Astrocyte (in vitro differentiated cells and primary cell): ENCODE measurements at places on chromosomes 2 and 18.
A peak's percentile ranks its signal among the peaks of the same experiment; 100 is the strongest.

DNA sequence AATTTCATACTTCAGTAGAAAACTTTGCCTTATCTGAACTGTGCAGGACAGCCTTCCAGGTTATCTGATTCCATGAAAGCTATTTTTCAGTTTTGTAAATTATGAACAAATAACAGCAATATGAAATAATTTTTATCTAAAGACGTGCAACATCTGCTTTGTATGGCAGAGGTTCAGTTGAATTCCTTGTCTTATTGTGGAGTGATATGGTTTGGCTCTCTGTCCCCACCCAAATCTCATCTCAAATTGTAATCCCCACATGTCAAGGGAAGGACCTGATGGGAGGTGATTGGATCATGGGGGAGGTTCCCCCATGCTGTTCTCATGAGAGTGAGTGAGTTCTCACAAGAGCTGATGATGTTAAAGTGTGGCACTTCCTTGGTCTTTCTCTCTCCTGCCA is 18.1 kb upstream of the RPIA start:
- H3K27ac ChIP-seq: no peak overlapping the region
- no peaks in the 10 kb centered on the region for H3K36me3 ChIP-seq
- no peaks in the 10 kb centered on the region for H3K4me1 ChIP-seq
- H3K27me3 ChIP-seq: no peaks in the 10 kb centered on the region
- H3K4me3 ChIP-seq: no peak overlapping the region

- H3K27me3 ChIP-seq: no peaks in the 10 kb centered on the region
- H3K36me3 ChIP-seq: peaks cover 13% of the 10 kb centered on the region
- H3K4me1 ChIP-seq: no peaks in the 10 kb centered on the region
- no peak overlapping the region for H3K4me3 ChIP-seq
- H3K27ac ChIP-seq: no peak overlapping the region
These were observed 11.0 kb downstream of the UBE2E3 start for GRCh38 chr2:180991361-180991760.

DNA sequence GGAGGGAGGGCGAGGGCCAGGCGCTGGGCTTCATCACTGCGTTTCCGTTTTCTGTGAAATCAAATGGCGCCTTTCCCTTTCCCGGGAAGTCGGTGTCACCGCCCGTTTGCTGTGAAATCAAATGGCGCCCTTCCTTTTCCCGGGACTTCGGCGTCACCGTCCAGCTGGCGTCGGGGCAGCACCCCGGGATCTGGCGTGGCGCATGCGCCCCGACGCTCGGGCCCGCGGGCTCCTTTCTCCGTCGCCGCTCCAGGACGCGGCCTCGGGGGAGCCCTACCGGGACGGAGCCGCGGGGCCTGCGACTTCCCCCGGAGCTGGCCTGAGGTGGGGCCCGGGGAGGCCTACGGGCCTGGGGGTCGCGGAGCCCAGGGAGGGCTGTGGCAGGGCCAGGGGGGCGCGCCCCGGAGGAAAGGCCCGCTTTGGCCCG is at the start of gene FAM228A:
FAM228A (plus strand) TSS at position 203 of the 427 bp plus-strand sequence. CDS start 428 bp downstream, outside the sequence.
- no peaks in the 10 kb centered on the region for H3K27me3 ChIP-seq
- H3K4me1 ChIP-seq: no peaks in the 10 kb centered on the region
- no peak within 1 kb of the TSS for H3K27ac ChIP-seq
- H3K4me3 ChIP-seq: no peak within 1 kb of the TSS
- H3K36me3 ChIP-seq: no peaks in the 10 kb centered on the region

DNA sequence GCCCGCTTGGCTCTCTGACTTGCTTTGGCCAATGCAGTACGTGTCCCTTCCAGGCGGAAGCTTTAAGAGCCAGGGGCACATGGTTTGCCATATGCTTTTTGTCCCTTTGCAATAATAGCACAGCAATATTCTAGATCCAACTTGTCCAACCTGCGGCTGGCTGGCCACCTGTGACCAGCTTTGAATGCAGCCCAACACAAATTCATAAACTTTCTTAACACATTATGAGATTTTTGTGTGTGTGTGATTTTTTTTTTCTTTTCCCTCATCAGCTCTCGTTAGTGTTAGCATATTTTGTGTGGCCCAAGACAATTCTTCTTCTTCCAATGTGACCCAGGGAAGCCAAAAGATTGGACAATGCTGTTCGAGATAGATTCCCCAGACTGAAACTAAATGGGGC is 119.3 kb upstream of the SIX3 start:
- H3K4me1 ChIP-seq: no peaks in the 10 kb centered on the region
- no peak overlapping the region for H3K4me3 ChIP-seq
- no peak for DNase-seq
- H3K27me3 ChIP-seq: peaks cover 11% of the 10 kb centered on the region

DNA sequence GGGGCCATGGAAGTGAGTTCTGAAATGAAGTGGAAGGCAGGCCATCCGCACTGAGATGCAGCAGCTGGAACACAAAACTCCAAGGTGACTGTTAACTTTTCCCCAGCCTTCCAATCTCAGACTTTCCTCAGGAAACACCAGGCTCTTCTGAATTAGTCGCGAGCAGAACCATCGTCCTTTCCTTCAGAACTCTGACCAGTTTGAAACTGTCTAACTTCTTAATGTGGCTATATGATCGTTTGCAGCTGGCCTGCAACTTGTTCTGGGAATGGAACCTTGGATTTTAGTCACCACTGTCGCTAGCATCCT is 620 bp upstream of the RPL37A start:
- H3K27me3 ChIP-seq: no peaks in the 10 kb centered on the region
- peak overlapping the region; percentile 99 for H3K4me3 ChIP-seq
- no peak for DNase-seq
- H3K27ac ChIP-seq: peak overlapping the region; percentile 83
- peaks cover 39% of the 10 kb centered on the region for H3K36me3 ChIP-seq
- peaks cover 49% of the 10 kb centered on the region for H3K4me1 ChIP-seq

DNA sequence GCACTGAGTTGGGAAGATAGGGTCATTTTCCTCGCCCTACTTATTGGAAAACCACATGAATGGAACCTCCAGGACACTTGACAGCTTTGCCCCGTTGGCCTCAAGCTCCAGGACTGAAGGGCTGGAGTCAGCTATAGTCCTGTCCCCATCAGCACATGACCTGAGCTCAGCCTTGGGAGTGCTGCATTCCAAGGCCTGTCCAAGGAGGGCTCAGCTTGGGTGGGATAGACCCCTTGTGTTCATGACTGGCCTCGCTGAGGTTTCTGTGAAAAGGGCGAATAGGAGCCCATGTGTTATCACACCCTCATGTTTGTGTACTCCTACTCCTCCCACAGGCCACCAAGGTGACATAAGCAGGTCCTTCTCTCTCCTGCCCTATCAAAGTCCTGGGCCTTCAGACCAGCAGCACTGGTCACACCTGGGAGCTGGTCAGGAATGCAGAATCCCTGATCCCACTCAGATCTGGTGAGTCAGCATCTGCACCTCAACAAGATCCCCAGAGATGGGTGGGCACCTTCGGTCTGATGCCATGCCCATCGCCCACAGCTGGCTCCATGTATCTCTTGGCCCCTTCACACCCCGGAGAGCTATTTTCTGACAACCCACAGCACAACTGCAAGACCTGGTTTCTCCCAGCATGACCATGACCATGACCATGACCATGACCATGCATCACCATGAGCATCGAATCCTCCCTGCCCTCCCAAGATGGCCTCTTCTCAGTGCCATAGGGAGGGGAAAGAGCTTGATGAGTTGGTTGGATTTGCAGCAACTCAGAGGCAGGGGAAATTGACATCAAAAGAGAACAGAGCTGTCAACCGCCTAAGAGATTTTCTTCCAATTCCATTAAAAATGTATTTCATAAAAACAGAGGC is 83.0 kb upstream of the RAB6C start:
- H3K4me3 ChIP-seq: no peak overlapping the region
- no peaks in the 10 kb centered on the region for H3K36me3 ChIP-seq
- no peaks in the 10 kb centered on the region for H3K27me3 ChIP-seq
- no peak for DNase-seq
- H3K27ac ChIP-seq: no peak overlapping the region
- no peaks in the 10 kb centered on the region for H3K4me1 ChIP-seq

- H3K36me3 ChIP-seq: no peaks in the 10 kb centered on the region
- H3K27me3 ChIP-seq: no peaks in the 10 kb centered on the region
These were observed 68.0 kb upstream of the CABLES1 start for GRCh38 chr18:23067236-23067635.

DNA sequence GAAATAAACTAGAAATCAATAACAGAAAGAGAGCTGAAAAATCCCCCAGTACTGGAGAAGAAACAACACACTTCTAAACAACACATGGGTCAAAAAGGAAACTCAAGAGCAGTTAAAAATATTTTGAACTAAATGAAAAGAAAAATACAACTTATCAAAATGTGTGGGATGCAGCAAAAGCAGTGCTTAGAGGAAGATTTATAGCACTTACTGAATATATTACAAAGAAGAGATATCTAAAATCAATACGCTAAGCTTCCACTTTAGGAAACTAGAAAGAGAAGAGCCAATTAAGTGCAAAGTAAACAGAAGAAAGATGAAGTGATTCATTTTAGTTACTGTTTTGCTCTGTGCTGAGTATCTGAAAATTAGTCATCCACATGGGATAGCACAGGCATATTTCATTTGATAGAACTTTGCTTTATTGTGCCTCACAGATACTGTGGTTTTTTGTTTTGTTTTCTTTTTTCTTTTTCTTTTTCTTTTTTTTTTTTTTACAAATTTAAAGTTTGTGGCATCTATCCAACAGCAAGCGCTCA is 17.0 kb downstream of the TGFA start:
- no peaks in the 10 kb centered on the region for H3K4me1 ChIP-seq
- H3K27me3 ChIP-seq: peaks cover 2% of the 10 kb centered on the region
- DNase-seq: no peak
- no peaks in the 10 kb centered on the region for H3K36me3 ChIP-seq

GRCh38 chr2:30465171-30465545 is 18.1 kb downstream of the LCLAT1 start:
- no peaks in the 10 kb centered on the region for H3K27me3 ChIP-seq
- H3K4me3 ChIP-seq: no peak overlapping the region
- no peaks in the 10 kb centered on the region for H3K36me3 ChIP-seq
- no peak for DNase-seq
- no peak overlapping the region for H3K27ac ChIP-seq
- H3K4me1 ChIP-seq: no peaks in the 10 kb centered on the region

DNA sequence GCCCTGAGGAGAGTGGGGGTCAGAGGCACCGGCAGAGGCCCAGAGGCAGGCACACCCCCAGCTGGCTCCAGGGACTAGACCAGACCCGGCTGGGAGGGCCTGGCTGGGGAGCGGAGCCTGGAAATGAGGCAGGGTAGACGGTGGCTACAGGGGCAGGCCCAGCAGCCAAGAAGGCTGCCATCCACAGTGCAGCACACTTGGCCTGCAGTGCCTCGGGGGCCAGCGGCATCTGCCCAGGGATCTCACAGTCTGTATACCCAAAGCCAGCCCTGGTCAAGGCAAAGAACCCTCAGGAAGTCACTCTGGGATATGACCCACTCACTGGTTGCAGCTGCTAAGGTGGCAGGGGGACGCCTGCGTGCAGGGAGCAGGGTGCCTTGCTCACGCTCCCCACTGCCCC is 17.8 kb downstream of the PER2 start:
- peaks cover 3% of the 10 kb centered on the region for H3K36me3 ChIP-seq
- H3K4me3 ChIP-seq: no peak overlapping the region
- no peaks in the 10 kb centered on the region for H3K27me3 ChIP-seq
- H3K27ac ChIP-seq: no peak overlapping the region
- no peak for DNase-seq

GRCh38 chr2:119592436-119592835 is 48.2 kb downstream of the CFAP221 start:
- no peak overlapping the region for H3K27ac ChIP-seq
- H3K4me1 ChIP-seq: no peaks in the 10 kb centered on the region
- no peak for DNase-seq
- no peak overlapping the region for H3K4me3 ChIP-seq

- H3K4me3 ChIP-seq: no peak overlapping the region
- peaks cover 2% of the 10 kb centered on the region for H3K27me3 ChIP-seq
- no peak overlapping the region for H3K27ac ChIP-seq
- peaks cover 5% of the 10 kb centered on the region for H3K4me1 ChIP-seq
These were observed 137.8 kb downstream of the TDRD15 start for GRCh38 chr2:21261591-21261990.

DNA sequence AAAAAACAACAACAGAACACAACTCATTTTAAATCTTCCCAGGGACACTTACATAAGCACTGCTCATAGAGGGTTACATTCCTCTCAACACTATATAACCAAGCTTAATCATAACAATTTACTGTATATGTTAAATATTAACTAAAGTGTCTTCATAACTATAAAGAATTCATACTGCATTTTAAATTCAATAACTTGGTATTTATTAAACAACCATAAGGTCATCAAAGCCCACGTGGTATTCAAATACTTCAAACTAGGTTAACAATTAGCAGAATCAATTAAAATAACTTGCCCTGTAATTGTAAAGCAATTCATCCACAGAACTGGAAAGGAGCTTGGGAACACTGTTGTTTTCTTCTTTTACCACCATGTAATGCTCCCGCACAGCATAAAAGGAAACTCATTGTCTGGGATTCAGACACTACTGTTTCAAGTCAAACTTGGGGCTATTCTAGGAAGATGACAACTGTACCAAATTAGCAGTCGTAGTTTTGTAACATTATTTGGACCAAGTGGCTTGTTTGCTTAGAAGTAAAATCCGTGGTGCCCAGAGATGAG is 10.4 kb downstream of the GAREM1 start:
- H3K27me3 ChIP-seq: no peaks in the 10 kb centered on the region
- no peak for DNase-seq
- no peak overlapping the region for H3K27ac ChIP-seq

GRCh38 chr2:188964976-188965546 is 9.1 kb upstream of the COL3A1 start:
- no peaks in the 10 kb centered on the region for H3K36me3 ChIP-seq
- no peaks in the 10 kb centered on the region for H3K27me3 ChIP-seq
- DNase-seq: peak; percentile 47
- no peaks in the 10 kb centered on the region for H3K4me1 ChIP-seq

GRCh38 chr2:47174733-47175361 is 19.7 kb upstream of the STPG4 start:
- peak; percentile 68 for DNase-seq
- H3K27ac ChIP-seq: peak overlapping the region; percentile 100
- H3K4me3 ChIP-seq: peak overlapping the region; percentile 90
- H3K27me3 ChIP-seq: no peaks in the 10 kb centered on the region
- peaks cover under 1% of the 10 kb centered on the region for H3K36me3 ChIP-seq
